NCI-H2081 (cell line): ENCODE measurements at places on chromosomes 2 and 18.

GRCh38 chr2:10934979-10935350 lies 23.2 kb downstream of the KCNF1 start:
- no peak for DNase-seq

DNA sequence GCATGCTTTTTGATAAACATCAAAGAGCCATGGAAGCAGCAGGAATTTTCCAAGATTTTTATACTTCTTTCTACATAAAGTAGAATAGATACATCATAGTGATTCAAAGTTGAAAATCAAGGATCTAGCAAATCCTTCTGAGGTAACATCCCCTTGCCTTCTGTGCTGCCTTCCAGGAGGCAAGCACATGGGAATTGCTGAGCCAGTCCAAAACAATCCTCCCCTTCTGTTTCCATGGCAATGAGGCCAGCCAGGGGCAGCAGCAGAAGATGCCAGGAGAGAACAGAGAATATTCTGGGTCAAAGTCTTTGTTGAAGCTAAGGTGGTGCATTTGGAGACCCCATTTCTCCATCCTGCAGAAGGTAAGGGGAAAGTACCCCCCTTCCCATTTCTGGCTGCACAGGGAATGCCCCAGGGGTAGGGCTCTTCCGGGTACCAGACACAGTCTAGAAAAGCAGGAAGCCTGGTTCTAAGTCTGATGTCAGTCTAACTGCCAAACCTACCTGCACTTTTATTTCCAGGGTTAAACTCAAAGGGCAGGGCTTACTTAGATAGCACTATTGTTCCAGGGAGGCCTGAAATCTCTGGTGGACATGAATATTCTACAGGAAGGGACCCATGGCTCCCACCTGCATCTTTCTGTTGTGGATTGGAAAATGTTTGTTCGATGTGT lies 22.1 kb downstream of the CENPA start:
- DNase-seq: no peak

- no peak for DNase-seq
These were observed 62.5 kb downstream of the CDH2 start for GRCh38 chr18:28114472-28114871.

DNA sequence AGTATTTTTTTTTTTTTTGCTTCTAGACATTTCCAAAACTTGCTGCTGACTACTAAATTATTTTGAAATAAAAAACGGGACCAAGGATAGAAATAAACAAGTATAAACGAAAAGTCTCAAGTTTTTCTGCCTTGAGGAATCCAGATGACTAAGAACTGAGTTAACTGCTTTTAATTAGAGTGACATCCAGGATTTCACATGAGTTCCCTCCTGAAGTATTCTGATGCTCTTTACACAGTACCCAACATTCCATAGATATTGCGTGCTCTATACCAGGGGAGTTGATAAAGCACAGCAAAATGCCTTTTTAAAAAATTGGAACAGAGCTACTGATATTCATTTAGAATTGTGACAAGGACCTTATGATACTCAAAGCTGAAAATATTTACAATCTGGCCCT lies 618.0 kb downstream of the CCDC85A start:
- DNase-seq: no peak

DNA sequence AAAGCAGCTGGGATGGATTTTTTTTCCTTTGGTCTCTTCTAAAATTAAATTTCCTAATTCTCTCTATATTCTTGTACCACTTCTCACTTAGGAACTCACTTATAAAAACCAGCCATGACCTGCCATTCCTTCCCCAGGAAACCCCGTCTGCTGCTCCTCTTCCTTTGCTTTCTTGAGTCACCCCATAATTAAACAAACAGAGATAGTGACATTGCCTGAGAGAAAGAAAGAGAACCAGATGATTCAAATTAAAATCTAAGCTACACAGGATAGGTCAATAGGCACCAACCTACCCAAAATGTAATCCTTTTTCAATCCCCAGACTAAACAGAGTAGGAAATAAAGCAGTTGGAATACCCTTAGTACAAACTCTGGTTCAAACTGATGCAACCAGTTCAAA lies 9.7 kb downstream of the STK39 start:
- no peak for DNase-seq

GRCh38 chr2:81299841-81300240 lies 995.3 kb upstream of the LRRTM1 start:
- DNase-seq: no peak

GRCh38 chr2:112472547-112473263 lies 9.3 kb upstream of the TTL start:
- DNase-seq: no peak

DNA sequence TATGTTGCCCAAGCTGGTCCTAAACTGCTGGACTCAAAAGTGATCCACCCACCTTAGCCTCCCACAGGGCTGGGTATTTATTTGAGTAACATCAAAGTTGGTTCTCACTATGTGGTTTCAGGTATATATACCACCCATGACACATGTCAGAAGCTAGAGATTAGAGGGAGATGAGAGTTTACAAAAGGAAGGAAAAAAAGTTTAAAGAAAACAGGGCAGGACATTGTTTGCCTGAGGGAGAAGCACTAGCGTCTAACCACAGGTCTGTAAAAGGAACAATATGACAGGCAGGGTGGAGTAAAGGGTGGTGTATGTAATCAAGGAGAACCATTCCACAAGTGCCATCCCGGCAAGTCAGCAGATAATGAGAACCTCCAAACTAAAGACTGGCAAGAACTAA lies 8.5 kb downstream of the CEP76 start:
- DNase-seq: no peak
